Endodermal cell (in vitro differentiated cells): ENCODE measurements at places on chromosomes 2 and 18. TPM values are rescaled to one million over a fixed set of nuclear protein-coding genes. Genes with fewer than 3 reads are reported as not detected.

The MPP4 gene
- total RNA-seq, result 0.11 and 0.18 TPM in 2 replicates

The GAD1 gene
- 10.5 to 17.6 TPM (median 12.8 TPM) in 3 replicates for total RNA-seq

- H3K4me1 ChIP-seq, result no peaks in the 10 kb centered on the region
- DNase-seq, result no peak
- H3K27me3 ChIP-seq, result no peaks in the 10 kb centered on the region
Measured at GRCh38 chr2:79771493-79771892, 258.6 kb downstream of the CTNNA2 start.

- DNase-seq, result peak; percentile 64
- no peaks in the 10 kb centered on the region for H3K36me3 ChIP-seq
- no peaks in the 10 kb centered on the region for H3K27me3 ChIP-seq
- H3K27ac ChIP-seq, result peak overlapping the region; percentile 76
Measured at GRCh38 chr2:44051593-44052347, 56.0 kb upstream of the LRPPRC start.

DNA sequence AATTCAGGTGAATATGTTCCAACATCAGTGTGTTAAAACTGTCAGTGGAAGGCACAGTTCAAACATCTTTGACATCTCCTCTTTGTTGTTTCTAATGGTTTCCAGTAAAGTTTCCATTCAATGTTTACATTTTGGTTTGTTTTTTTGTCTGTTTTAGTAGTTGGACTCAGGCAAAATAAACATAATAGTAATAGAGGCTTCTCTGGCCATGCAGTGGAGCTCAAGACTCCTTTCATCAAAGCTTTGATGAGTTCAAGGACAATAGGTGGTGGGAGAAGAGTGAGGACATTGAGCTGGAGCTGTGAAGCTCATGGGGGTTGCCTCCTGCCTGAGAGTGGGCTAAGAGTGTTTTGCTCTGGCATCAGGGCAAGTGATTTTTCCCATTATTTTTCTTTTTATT is 1853.7 kb upstream of the CELF4 start:
- DNase-seq, result no peak
- H3K4me1 ChIP-seq, result no peaks in the 10 kb centered on the region
- H3K27me3 ChIP-seq, result no peaks in the 10 kb centered on the region
- no peak overlapping the region for H3K4me3 ChIP-seq

DNA sequence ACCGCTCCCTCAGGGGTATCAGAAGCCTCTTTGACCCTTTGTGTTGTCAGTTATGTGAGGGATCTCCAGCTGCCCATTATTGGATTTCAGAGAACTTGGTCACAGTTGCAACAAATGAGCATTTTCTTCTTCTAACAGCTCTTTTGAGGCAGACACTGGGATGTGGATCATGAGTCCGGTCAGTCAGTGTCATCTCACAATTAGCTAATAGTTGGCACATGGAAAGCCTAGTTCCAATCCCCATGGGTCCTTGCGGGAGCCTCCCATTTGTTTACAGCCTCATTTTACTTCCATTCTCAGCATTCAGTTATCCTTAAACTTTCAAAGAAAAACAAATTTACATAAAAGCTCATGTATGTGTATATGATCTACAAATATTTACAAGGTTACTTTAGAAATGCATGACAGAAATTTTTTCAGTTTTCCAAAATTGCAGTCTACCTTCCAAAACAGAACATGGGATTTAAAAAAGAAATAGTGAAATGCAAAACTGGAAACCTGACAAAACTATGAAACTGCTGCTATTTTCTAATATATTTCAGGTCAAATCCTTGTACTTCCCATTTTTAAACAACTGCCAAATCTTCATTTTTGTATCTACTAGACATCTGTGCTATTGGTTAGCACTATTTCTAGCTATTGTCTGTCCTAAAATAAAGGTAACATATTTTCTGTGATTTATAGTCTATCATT is 547.1 kb upstream of the ZEB2 start:
- H3K36me3 ChIP-seq, result no peaks in the 10 kb centered on the region
- H3K27ac ChIP-seq, result no peak overlapping the region
- H3K4me3 ChIP-seq, result no peak overlapping the region
- no peaks in the 10 kb centered on the region for H3K4me1 ChIP-seq
- no peaks in the 10 kb centered on the region for H3K27me3 ChIP-seq
- no peak for DNase-seq

GRCh38 chr2:156435396-156435717 is 822 bp upstream of the GPD2 start:
- H3K27ac ChIP-seq, result peak overlapping the region; percentile 79
- H3K4me3 ChIP-seq, result peak overlapping the region; percentile 84
- no peak for DNase-seq
- no peaks in the 10 kb centered on the region for H3K36me3 ChIP-seq
- peaks cover 5% of the 10 kb centered on the region for H3K4me1 ChIP-seq

GRCh38 chr2:71721669-71722068 is 268.3 kb downstream of the DYSF start:
- H3K4me3 ChIP-seq, result no peak overlapping the region
- H3K4me1 ChIP-seq, result no peaks in the 10 kb centered on the region
- DNase-seq, result no peak
- no peaks in the 10 kb centered on the region for H3K36me3 ChIP-seq
- H3K27ac ChIP-seq, result no peak overlapping the region

DNA sequence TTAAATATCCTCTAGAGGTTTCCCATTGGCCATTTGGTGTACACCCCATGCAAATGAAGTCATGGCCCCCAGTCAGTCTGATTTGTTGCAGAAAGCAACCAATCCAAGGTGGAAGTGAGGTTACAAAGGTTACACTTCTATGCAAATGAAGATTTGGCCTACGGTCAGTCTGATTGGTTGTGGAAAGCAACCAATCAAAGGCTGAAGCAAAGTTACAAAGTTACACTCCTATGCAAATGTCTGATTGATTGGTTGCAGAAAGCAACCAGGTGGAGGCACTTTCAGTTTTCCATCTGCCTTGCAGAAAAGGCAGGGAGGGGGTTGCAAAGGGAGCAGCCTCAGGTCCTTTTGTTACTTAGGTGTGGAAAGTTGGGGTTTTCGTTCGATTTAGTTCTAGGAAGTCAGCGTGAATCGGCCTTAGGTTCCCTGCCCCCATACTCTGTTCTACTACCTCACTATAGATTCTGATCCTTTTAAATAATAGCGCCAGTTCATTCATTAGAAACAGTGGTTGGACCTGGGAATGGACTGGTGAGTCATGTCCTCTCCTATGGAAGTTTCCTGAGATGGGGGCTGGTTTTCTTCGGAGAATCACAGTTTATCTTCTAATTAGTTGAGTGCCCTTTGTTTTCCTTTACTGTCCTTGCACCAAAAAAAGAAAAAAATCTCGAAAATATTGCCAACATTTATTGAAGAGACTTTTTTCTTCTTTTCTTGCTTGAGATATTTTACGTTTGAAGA is 279.5 kb downstream of the AGAP1 start:
- DNase-seq, result peak; percentile 53
- no peaks in the 10 kb centered on the region for H3K36me3 ChIP-seq

GRCh38 chr2:120319686-120320317 is 26.1 kb upstream of the INHBB start:
- no peak overlapping the region for H3K4me3 ChIP-seq
- H3K36me3 ChIP-seq, result no peaks in the 10 kb centered on the region
- no peaks in the 10 kb centered on the region for H3K27me3 ChIP-seq
- no peak overlapping the region for H3K27ac ChIP-seq
- H3K4me1 ChIP-seq, result no peaks in the 10 kb centered on the region
- DNase-seq, result peak; percentile 34

GRCh38 chr2:31318361-31319336 is 84.7 kb downstream of the EHD3 start:
- no peak for DNase-seq
- H3K4me3 ChIP-seq, result no peak overlapping the region
- no peaks in the 10 kb centered on the region for H3K27me3 ChIP-seq
- H3K27ac ChIP-seq, result no peak overlapping the region
- H3K4me1 ChIP-seq, result no peaks in the 10 kb centered on the region
